ELF-1 (cell line): ENCODE measurements at places on chromosomes 6 and 20.

DNA sequence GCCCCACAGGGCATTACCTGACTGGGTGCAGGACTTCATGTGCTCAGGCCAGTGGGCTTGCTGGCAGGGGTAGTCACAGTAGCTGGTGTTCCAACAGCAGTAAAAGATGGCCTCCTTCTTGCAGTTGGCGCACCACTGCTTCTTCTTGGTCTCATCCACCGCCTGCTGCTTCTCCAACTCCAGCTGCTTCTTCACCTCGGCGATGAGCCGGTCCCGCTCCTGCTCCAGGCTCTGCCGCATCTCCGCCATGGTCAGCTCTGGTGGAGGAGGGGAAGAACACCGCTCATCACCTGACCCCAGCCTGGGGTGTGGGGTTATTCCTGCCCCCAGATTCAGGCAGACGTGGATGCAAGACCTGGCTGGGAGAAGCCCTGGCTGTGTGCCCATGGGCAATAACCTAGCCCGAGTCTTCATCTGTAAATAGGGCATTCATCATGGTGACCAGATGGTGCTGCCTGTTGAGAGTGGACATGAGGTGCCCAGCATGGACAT is 132.2 kb downstream of the ZMYND8 start:
- no peak for DNase-seq

GRCh38 chr6:95515975-95516374 is 61.4 kb upstream of the MANEA start:
- peak; percentile 34 for DNase-seq

DNA sequence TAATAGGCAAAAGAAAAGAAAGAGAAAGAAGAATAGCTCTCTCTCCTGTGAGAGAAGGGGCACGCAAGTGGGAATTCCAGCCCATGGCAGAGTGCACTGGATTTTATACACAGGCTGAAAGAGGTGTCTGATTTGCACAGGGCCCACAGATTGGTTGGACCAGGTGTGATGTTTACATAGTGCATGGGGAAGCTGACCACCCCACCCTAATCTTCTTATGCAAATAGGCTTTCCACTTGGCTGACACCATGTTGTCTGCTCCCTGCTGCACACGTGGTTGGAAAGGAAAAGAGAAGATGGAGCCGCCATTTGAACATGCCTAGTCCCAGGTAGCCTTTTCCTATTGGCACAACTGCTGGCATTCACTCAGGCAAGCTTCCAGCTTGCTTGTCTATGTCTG is 20.2 kb downstream of the MICA start:
- no peak for DNase-seq

- DNase-seq = no peak
Observed at GRCh38 chr6:38034274-38034914, 214.9 kb downstream of the ZFAND3 start.

DNA sequence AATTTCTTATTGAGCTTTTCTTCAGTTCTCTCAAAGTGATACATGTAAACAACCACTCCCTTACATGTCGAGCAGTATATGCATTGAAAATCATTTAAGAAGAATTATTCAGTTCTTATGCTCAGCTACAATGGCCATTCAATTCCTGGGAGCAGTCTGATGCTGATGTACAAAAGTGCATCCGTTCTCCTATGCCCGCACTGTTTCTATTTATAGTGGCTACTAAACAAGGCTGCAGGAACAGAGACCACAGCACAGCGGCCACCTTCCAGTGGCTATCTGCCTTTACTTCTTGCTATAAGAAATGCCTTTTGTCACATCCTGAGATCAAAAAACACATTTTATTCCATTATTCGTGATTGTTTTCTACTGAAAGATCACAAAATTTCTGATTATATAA is 82.2 kb downstream of the FHL5 start:
- no peak for DNase-seq

GRCh38 chr6:21529431-21529830 is 64.1 kb upstream of the SOX4 start:
- DNase-seq = no peak

DNA sequence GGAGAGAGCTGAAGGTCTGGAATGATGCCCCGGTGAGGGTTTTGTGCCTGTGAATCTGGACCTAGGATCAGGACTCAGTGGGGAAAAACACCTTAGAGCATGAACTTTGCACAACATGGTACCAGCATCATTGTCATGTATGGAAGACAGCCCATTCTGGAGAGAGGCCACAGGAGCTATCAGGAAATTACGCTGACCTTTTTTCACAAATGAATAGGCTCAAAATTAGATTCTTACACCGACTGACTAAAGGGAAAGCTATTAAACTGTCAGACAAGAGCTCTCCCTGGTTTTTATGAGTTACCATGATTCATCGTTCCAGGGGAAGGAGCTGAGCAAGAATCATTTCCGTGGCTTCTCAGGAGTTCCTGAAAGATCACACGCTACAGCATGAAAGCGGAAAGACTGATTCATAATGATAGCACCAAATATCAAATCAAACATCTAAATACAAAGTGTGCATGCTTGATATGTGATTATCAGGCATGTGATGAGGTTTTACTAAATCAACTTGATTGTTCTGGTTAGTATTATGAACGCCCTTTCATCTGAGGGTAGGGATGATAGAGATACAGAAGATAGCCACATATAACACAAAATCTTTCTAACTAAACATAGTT is 224.9 kb upstream of the SMLR1 start:
- no peak for DNase-seq

DNA sequence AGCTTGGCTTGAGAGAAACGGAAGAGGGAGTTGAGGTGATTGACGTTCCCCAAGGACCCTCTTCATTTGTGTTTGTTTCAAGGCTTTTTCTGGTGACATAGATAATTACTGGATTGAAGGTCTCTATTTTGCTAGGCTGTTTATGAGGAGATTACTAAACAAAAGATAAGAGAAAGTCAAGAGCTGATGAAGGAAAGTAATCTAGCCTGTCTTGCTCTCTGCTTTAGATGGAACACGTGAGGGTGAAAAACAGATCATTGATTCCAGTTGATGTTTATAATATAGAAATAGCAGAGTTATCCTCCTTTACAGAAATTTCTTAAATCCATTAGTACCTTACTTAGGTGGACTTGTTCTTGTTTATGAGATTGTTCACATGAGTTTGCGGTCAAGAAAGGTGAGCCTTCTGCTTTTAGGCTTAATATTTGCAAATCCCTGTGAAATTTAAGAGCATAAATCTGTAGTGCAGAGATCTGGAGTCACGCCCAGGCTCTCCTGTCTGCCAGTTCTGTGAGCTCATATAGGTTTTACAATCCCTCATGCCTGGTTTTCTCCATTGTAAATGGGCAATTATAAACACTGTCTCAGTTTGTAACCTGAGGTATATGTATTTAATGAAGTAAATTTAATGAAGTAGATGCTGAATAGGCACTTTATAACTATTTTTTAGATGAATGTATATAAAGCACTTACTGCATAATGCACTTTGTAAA is 272.8 kb downstream of the NKAIN2 start:
- DNase-seq = no peak

- no peak for DNase-seq
Observed at GRCh38 chr6:14141351-14142062, 23.9 kb downstream of the CD83 start.

- no peak for DNase-seq
Observed at GRCh38 chr6:16967470-16967817, 134.4 kb upstream of the STMND1 start.

GRCh38 chr20:44502968-44503367 is 18.9 kb downstream of the SERINC3 start:
- DNase-seq = no peak

- no peak for DNase-seq
Observed at GRCh38 chr20:38125157-38126056, 39.7 kb downstream of the TGM2 start.

GRCh38 chr6:118645395-118645794 is 6.0 kb downstream of the CEP85L start:
- DNase-seq = no peak

GRCh38 chr6:28750926-28751458 is 172.8 kb downstream of the TRIM27 start:
- no peak for DNase-seq

- DNase-seq = peak; percentile 62
Observed at GRCh38 chr6:99151634-99152346, 197.7 kb downstream of the FAXC start.

- DNase-seq = no peak
Observed at GRCh38 chr20:57392512-57393271, 1.5 kb downstream of the RBM38 start.

DNA sequence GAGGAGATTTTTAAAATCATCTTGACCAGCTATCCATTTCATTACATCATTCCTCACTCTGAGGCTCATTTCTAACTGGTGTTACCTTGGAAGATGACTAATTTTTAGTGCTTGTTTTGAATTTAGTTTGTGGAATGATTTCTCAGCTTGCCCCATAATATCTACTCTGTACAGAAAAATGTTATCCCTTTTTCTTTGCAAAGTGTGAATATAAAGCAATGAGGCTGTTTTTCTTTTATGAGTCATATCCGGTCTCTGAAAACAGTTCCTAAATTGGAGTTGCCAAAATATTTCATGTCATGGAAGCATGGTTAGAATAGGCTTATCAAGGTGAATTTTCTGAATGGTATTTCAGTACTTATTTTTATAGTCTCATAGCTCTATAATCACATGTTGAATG is 43.8 kb downstream of the FUT9 start:
- DNase-seq = no peak

DNA sequence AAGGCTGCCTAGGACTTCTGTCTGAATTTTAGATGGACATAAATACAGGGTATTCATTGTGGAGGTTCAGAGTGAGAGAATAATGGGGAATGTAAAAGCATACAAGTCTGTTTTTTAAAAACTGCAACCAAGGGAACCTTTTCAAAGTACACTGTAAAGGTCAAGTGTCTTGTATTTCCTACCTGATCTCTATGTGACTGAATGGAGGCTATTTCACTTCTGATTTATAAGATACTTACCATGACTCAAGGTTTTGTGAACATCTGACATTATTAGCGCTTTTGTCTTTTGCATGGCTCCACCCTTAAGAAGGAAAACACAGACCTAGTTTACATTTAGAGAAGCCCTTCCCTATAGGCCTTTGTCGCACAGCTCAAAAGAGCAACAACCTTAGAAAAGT is 126.5 kb downstream of the ZFAND3 start:
- no peak for DNase-seq

GRCh38 chr6:38116248-38116647 is 296.7 kb downstream of the ZFAND3 start:
- DNase-seq = no peak

DNA sequence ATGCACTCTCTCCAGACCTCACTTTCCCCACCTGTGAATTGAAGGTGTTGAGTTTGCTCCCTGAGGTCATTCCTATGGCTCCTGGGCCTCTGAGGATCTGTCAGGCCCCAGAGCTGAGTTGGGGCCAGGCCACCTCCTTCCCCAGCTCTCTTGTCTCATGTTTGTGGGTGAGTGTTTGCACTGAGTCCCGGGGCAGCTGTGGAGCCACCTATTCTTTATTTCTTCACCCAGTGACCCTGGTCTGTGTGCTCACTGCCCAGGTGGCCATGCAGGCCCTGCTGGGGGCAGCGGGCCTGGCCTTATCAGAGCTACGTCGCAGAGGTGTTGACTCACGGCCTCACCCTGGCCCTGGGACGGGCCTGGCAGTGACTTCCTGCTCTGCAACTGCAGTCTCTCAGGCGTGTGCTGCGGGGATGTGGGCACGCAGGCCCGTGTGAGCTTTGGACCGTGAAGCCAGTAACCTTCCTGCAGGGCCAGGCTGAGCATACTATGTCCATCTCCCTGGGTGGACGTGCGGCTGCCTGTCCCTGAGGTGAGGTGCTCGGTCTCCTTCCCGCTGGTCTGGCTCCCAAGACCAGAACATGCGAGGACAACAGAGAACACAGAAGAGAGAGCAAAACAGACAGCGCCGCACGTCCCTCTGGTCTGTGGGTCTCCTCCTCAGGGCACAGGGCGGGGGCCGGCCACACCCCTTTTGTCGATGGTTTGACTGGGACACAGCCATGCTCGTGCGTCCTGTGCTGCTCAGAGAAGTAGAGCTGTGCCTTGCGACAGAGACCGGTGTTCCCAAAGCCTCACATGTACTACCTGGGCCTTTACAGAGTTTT is 12.1 kb downstream of the TMEM181 start:
- no peak for DNase-seq

- DNase-seq = no peak
Observed at GRCh38 chr6:14337152-14337551, 219.6 kb downstream of the CD83 start.

- no peak for DNase-seq
Observed at GRCh38 chr6:161613711-161614110, 339.9 kb upstream of the AGPAT4 start.

- DNase-seq = no peak
Observed at GRCh38 chr6:144319211-144319610, 34.1 kb downstream of the UTRN start.

DNA sequence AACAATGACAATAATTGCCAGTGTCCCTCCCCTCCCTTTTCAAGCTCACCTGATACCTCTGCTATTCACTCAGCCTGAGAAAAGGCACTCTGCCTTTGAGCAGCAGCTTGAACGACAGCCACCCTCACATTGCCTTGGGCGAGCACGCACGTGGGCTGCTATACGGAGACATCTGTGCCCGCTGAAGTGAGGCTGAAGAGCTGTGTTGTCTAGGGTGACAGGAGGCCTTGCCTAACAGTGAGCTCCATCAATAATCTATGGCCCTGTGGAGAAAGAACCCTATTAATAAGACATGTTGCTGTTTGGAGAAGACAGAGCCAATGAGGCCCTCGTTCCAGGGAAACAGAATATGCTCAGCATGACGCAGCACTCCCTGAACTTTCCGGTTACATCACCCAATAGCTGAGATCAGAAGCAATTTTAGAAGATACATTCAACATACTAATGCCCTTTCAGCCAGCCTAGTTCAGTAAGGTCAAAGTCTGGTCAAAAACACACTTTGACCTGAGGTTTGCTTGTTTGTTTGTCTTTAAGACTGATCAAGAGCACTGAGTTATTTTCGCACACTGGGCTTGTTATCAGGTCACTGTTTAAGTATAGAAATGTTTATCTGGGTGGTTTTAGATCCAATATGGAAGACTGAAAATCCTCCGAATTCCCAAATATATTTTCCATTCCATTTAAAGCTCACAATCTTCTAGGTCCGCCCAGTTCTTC is 30.6 kb downstream of the RBM24 start:
- peak; percentile 62 for DNase-seq

DNA sequence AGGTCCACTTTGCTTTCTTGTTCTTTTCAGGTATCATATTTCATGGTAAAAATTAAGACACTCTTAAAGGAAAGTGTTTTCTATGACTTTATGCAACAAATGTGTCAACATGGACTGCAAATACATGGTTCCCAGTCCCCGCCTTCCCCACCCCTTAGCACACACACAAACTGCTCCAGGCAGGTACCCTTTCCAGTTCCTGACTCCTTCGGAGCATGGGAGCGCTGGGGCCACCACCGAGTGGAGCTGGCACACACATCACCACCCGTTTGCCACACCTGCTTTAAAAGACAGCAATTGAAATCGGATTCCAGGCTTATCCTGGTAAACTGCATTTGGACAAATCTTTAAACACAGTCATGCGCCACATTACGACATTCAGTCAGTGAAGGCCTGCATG is 22.2 kb downstream of the RNASET2 start:
- no peak for DNase-seq
